Mesothelial cell of epicardium (in vitro differentiated cells): ENCODE measurements at places on chromosomes 1 and 21.

- no peak for DNase-seq
- no peaks in the 10 kb centered on the region for H3K36me3 ChIP-seq
- no peak overlapping the region for H3K4me3 ChIP-seq
- H3K4me1 ChIP-seq = no peaks in the 10 kb centered on the region
- peaks cover 9% of the 10 kb centered on the region for H3K27me3 ChIP-seq
- H3K27ac ChIP-seq = no peak overlapping the region
These were observed 113.7 kb upstream of the SLC35F3 start for GRCh38 chr1:233790662-233791371.

DNA sequence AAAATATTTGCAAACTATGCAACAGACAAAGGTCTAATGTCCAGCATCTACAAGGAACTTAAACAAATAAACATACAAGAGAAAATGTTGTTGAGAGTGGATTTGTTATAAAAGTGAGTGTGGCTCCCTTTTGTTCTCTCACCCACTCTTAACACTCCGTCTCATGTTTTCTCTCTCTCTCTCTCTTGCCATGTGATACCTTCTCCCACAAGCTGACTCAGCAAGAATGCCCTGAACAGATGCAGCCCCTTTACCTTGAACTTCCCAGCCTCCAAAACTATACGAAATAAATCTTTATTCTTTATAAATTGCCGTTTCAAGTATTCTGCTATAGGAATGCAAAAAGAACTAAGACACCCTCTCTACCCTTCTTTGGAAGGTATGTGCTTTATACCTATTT is 234.1 kb downstream of the ADGRL2 start:
- DNase-seq = no peak
- no peaks in the 10 kb centered on the region for H3K36me3 ChIP-seq
- no peaks in the 10 kb centered on the region for H3K27me3 ChIP-seq
- H3K4me3 ChIP-seq = no peak overlapping the region
- no peaks in the 10 kb centered on the region for H3K4me1 ChIP-seq
- H3K27ac ChIP-seq = no peak overlapping the region

GRCh38 chr1:234608025-234608910 is 1.7 kb downstream of the IRF2BP2 start:
- H3K4me3 ChIP-seq = peak overlapping the region; percentile 92
- peak overlapping the region; percentile 99 for H3K27ac ChIP-seq
- DNase-seq = no peak
- H3K36me3 ChIP-seq = peaks cover 24% of the 10 kb centered on the region

DNA sequence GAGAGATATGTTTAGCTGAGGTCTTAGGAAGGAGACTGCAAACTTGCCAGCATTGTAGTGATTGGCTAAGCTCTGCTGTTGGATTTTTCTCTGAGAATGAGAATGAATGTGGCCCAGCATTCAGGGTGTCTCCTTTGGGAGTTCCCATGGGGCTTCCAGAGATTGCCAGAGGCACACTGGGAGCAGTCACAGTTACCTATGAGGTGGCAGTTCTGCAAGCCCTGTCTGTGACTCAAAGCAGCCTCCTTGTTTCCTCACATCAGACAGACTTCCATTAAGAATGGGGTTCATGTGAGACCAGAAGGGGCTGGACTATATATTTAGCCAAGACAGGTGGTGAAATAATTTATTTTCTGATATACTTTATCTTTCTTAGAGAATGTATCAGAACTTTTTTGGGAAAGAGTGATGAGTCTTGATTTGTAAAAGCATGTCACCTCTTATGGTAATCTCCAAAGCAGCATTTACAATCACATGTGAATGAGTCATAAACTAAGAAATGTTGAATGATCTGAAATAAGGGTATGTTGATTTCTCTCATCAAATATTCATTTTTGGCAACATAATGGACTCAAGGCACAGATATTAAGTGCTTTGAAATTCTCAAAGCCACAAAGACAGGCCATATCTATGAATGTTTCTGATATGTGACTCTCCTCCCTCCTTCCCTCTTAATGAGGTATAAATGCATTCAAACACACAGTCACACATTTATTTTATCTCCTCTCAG is 9.5 kb upstream of the SLC19A2 start:
- no peak for DNase-seq
- H3K4me1 ChIP-seq = peaks cover 12% of the 10 kb centered on the region
- H3K4me3 ChIP-seq = no peak overlapping the region
- no peaks in the 10 kb centered on the region for H3K36me3 ChIP-seq

DNA sequence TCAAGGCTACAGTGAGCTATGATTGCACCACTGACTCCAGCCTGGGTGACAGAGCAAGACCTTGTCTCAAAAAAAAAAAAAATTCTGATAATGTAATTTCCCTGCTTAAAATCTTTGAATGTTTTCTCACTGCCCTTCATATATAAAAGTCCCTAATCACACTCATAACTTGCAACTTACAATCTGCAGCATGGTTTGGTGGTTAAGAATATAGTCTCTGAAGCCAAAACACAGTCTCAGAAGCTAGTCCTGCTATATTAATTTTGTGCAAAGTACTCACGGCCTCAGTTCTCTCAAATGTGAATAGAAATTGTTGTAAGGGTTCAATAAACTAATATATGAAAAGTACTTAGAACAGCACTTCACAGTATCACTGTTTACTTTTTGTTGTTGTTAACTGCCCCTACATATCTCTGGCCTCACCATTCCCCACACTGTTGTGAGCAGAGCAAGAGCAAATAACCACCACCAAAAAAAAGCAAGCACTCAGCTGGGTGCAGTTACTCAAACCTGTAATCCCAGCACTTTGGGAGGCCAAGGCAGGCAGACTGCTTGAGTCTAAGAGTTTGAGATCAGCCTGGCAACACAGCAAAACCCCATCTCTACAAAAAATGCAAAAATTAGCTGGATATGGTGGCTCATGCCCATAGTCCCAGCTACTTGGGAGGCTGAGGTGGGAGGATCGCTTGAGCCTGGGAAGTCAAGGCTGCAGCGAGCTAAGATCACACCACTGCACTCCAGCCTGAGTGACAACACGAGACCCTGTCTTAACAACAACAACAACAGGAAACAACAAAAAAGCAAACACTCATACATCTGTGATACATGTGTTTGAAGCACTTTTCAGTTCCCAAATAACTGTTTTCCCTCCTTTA is 22.4 kb downstream of the ASH1L start:
- H3K4me1 ChIP-seq = peaks cover 23% of the 10 kb centered on the region
- DNase-seq = no peak
- H3K27me3 ChIP-seq = no peaks in the 10 kb centered on the region
- H3K36me3 ChIP-seq = no peaks in the 10 kb centered on the region
- H3K27ac ChIP-seq = peak overlapping the region; percentile 48

DNA sequence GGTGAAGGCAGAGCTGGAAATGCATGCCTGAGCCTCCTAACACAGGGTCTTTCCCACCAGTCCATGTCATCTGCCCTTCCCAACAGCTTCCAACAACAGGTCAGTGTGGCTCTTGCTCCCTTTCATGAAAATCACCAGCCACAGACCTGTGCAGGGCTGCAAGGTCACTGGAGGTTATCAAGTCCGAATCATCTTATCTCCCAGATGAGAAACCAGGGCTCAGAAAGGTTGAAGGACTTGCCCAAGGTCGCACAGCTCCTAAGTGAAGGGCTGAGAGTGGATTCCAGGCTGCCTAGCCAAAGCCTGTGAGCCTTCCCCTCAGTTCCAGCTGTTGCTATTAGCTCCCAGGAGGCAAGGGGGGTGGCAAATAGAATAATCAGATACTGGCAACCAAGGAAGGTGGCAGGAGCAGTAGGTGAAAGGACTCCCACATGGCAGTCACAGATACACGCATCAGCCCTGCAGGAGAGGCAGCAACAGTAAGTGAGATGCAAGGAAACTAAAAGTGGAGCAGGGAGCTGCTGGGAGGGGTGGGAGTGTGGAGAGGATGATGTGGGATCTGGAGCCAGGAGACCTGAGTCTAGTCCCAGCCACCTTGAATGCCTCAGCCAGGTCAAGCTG is 74.2 kb downstream of the SSBP3 start:
- DNase-seq = no peak
- H3K27ac ChIP-seq = no peak overlapping the region
- no peak overlapping the region for H3K4me3 ChIP-seq
- H3K4me1 ChIP-seq = peaks cover 77% of the 10 kb centered on the region

GRCh38 chr1:205827623-205828022 is 14.6 kb upstream of the SLC41A1 start:
- no peaks in the 10 kb centered on the region for H3K27me3 ChIP-seq
- peaks cover 2% of the 10 kb centered on the region for H3K36me3 ChIP-seq
- H3K4me1 ChIP-seq = peaks cover 10% of the 10 kb centered on the region
- DNase-seq = no peak
- H3K4me3 ChIP-seq = no peak overlapping the region

- H3K27ac ChIP-seq = no peak overlapping the region
- H3K4me3 ChIP-seq = no peak overlapping the region
- DNase-seq = no peak
- peaks cover 28% of the 10 kb centered on the region for H3K4me1 ChIP-seq
These were observed 317.2 kb upstream of the NFIA start for GRCh38 chr1:60765204-60765603.

DNA sequence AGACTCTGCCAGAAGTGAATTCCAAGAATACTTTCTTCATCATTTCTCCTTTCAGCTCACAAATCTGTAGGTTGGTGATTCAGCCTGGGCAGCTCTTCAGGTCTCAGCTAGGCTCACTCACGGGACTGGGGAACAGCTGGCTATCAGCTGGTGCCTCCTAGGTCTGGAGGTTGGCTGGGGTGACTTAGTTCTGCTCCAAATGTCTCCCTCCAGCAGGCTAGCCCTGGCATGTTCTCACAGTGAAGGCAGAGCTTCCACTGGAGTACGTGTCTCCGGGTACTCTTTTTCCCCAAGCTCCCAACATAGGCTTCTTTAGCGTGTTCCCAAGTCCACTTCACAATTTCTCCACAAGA is 12.5 kb upstream of the VAMP4 start:
- H3K36me3 ChIP-seq = no peaks in the 10 kb centered on the region
- H3K4me1 ChIP-seq = peaks cover 13% of the 10 kb centered on the region
- DNase-seq = no peak
- no peaks in the 10 kb centered on the region for H3K27me3 ChIP-seq
- H3K4me3 ChIP-seq = no peak overlapping the region

- no peak overlapping the region for H3K27ac ChIP-seq
- peaks cover 31% of the 10 kb centered on the region for H3K27me3 ChIP-seq
- H3K4me3 ChIP-seq = no peak overlapping the region
- peaks cover 8% of the 10 kb centered on the region for H3K4me1 ChIP-seq
- H3K36me3 ChIP-seq = no peaks in the 10 kb centered on the region
These were observed 368.0 kb downstream of the SETD4 start for GRCh38 chr21:35692311-35692710.

- H3K4me1 ChIP-seq = peaks cover 24% of the 10 kb centered on the region
- H3K36me3 ChIP-seq = no peaks in the 10 kb centered on the region
- H3K27ac ChIP-seq = no peak overlapping the region
- H3K4me3 ChIP-seq = no peak overlapping the region
- peaks cover 6% of the 10 kb centered on the region for H3K27me3 ChIP-seq
These were observed 163.9 kb downstream of the TSEN15 start for GRCh38 chr1:184215274-184215925.

DNA sequence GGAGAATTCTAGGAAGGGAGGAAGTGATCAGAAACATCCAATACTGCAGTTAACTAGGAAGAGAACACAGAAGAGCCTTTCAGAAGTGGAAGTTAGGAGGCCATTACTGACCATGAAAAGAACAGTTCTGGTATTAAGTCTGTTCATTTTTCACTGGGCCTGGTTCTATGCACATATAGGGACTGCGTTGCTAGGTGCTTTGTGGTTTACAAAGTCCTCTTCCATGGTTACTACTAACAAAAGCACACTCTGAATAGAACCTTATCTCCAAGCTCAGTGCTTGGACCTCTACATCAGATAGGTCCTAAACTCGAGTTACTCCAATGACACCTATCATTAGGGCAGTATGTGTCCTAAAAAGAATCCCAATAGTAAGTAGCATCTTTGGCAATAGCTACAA is 75.4 kb downstream of the RPAP2 start:
- peaks cover 12% of the 10 kb centered on the region for H3K36me3 ChIP-seq
- H3K4me3 ChIP-seq = no peak overlapping the region

- no peak overlapping the region for H3K27ac ChIP-seq
- H3K27me3 ChIP-seq = no peaks in the 10 kb centered on the region
- DNase-seq = no peak
- H3K4me1 ChIP-seq = peaks cover 5% of the 10 kb centered on the region
- peaks cover 9% of the 10 kb centered on the region for H3K36me3 ChIP-seq
These were observed 38.7 kb downstream of the SNX7 start for GRCh38 chr1:98700228-98700627.

DNA sequence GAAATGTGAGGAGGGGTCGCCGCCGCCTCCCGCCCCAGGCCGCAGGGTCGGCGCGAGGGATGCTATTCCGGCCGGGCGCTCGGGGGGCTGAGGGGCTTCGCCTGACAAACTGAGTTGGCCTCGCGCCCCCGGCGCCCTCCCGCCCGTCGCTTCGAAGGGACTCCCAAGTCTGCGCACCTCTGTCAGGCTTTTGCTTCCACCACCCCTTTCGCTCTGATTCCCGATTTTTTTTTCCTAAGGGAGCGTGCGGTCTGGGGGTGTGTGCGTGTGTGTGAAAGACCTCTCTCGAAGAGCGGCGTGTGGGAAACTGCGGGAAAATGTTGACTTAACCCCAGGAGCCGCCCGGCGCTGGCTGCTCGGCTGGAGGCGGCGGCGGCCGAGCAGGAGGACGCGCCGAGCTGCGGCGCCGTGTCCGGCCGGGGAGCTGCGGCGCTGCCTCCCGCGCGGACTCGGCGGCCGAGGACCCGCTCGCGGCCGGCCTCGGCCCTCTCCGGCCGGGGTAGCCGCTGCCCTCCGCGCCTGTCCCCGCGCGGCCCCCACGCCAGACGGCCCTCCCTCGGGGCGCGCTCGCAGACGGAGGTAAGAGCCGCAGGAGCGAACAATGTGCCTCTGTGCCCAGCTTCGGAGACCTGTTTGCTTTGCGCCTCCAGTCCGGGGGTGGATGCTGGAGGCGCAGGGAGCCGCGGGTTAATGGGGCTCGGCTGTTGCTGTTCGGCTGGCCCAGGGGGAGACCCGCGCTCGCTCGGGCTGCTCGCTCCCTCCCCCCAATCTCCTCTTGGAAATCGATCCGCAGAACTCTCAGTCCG is 1.1 kb downstream of the ADGRL2 start:
- H3K4me1 ChIP-seq = peaks cover 39% of the 10 kb centered on the region
- peak overlapping the region; percentile 97 for H3K27ac ChIP-seq
- H3K27me3 ChIP-seq = peaks cover 3% of the 10 kb centered on the region
- H3K36me3 ChIP-seq = no peaks in the 10 kb centered on the region

DNA sequence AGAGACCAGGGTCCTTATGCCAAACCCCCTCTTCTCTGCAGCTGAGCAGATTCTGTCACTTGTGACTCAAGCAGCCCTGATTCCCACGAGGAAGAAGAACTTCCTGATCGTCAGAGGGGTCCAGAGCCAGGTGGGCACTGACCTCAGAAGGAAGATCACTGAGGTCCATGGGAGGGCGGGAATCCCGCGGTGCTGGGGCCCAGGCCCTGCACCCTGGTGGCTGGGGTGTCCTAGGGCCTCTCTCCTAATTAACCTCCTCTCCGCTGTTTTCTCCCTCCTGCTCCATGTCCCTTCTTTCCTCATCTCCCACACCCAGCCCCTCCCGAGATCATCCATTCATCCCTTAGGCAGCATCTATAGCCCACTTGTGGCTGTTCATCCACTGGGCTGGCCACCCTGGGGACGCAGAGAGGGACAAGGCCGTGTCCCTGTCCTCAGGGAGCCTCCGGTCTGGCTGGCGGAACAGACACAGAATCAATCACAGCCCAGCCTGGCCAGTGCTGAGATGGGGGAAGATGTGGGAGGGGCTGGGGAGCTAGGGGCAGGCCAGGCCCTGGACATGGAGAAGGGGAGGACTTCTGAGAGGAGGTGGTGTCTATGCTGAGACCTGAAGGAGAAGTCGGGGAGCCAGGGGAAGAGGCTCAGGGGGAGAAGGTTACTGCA is 638.3 kb downstream of the MATN1 start:
- no peaks in the 10 kb centered on the region for H3K36me3 ChIP-seq
- no peak overlapping the region for H3K27ac ChIP-seq
- peaks cover 20% of the 10 kb centered on the region for H3K27me3 ChIP-seq
- no peak for DNase-seq
